ENCODE measurements at places on chromosomes 4 and X.
A peak's percentile ranks its signal among the peaks of the same experiment; 100 is the strongest.

GRCh38 chrX:147958291-147958690 lies 22.8 kb upstream of the FMR1NB start:
- DNase-seq = no peak

DNA sequence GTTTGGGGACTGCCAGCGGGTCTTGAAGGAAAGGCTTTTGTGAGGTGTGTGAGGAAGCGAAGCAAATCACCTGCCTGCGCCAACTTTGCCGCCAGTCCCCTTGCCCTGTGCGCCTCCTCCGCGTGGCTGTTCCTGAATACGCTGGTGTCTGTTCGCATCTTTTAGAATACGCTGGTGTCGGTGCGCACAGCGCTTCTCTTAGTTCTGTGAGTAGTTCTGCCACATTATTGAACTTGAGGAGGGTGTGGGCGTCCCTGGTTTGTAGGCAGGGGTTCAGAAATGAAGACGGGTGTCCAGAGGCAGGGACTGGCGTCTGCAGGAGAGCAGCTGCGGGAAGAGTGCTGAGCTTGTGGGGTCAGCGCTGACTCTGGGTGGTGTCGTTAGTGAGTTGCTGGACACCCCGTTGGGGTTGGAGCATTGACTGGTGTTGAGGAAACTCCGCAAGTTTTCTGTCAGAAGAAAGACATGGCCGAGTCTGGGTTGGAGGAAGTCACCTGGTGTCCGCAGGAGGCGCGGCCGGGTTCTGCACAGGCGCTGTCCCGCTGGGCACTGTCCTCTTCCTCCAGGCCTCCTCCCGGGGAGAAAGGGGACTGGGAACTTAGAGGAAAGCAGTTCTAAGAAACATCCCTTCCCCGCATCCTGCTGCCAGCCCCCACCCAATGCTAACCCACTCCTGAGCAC lies 930 bp downstream of the ZNF718 start:
- DNase-seq = no peak

DNA sequence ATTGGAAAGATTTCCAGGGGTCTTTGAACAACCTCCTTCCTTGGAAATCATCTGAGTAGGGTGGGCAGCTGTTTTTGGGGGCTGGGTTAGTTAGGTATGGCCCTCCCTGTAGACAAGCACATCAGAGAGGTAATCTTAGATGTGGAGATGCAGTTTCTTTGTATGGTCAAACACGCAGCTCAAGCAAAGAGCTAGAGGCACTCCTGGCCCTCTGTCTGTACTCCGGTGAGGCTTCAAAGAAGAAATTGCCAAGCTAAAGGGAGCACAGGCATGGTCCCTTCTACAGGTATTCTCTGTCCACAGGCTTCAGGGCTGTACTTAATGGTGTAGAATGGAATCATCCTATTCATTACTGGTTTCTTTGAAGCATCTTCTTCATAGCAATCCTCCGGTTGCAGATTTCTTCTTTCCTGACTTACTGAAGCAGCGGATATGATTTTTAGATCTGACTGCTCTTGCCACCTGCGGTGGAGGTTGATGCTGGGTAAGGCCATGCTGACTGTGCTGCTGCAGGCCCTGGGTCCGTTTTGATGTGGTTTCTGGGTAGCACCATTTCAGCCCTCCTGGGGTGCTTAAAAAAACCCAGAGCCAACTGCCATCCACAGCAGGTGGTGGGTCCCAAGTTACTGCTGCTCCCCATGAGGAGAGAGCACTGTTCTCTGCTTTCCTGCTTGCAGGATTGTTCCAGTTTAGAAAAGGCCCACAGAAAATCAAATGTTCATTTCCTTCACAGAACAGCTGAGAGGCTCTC lies 318.9 kb upstream of the GATB start:
- no peak for DNase-seq

GRCh38 chr4:153089742-153090141 lies 114.5 kb upstream of the TRIM2 start:
- DNase-seq = no peak

DNA sequence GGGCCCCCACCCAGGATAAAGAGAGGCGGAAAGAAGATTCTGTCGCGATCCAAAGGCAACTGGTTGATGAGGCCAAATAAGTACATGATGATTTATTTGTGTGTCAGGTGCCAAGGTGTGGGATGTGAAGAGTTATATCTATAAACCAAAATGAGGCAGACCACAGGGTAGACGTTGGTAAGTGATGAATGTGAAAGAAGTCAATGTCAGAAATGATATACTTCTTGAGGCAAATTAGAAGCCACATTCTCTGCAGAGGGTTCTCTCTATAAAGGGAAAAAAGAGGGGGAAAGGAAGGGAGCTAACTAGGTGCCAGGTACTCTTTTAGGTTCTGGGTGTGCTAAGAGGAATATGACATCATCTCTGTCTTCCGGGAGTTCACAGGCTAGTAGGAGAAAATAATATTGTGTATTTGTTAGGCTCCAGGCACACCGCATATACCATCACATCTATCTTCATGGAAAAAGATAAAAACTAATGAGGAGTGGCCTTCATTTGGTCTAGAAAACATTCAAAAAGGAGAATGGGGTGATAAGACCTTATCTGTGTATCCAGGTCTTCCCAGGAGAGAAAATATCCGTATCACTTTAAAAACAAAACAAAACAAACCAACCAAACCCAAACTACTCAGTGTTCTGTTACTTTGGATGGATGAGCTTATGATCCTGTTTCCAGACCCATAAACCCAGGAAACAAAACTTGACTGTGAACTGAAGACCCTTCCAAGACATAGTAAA lies 4.8 kb upstream of the SH2D1A start:
- no peak for DNase-seq

- DNase-seq = no peak
These were observed 10.8 kb downstream of the UCP1 start for GRCh38 chr4:140557831-140558435.

DNA sequence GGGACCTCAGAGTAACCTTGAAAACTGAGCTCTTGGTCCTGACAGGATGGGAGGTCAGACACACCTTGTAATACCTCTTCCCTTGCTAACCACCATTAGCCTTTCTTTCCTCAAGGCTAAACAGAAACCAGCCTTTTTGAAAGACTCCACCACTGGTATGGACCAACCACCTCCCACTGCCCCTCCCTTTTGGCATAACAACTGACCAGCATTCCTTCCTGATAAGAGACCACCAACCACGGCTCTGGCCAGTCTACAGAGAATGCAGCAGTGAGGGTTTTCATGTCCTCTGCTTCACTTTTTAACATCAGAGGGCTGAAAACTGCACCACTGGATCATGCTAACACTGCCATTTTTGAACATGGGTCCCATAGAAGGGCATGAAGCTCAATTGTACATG lies 100.2 kb upstream of the MID1IP1 start:
- DNase-seq = no peak

DNA sequence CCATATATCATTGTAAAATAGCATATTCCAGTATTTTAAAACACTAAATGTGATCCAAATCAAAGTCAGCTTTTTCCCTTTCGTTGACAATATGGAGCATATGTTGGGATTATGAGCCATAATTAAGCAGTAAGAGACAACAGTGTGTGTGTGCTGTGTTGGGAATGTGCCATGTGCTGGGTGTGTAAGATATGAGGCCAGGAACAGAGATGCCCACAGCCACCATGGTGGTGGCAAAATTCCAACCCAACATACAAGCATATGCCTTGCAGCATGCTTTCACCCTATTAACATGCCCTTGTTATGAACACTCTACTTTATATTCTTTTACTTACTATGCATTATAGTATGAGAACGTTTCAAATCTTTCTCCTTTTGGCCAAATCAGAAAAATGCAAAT lies 1560.4 kb upstream of the TENM3 start:
- no peak for DNase-seq

- no peak for DNase-seq
These were observed 19.6 kb downstream of the MSANTD1 start for GRCh38 chr4:3268395-3269104.

- DNase-seq = no peak
These were observed 3.1 kb upstream of the TSPAN5 start for GRCh38 chr4:98661371-98662054.

GRCh38 chr4:99762728-99763127 lies 53.9 kb upstream of the DAPP1 start:
- DNase-seq = no peak

GRCh38 chr4:97432551-97432950 lies 710.7 kb downstream of the STPG2 start:
- DNase-seq = no peak

GRCh38 chrX:133911825-133912495 lies 73.4 kb downstream of the GPC3 start:
- no peak for DNase-seq

DNA sequence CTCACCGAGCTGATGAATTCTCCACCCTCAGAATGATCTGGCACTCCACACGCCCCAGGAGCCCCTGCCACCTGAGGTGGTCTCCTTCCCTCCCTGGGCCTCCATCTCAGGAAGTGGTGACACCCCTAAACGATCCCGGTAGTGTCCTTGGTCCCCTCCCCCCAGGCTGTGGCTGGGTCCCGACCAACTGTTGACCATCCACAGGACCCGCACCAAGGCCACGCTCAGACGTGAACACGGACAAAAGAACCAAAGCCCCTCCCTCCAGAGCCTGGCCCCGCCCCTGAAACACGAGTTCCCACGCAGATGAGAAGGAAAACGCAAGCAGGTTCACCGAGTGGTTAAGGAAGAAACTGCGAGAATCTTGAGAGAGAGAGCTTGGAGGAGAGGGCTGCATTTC lies 16.6 kb downstream of the LRPAP1 start:
- no peak for DNase-seq

- DNase-seq = no peak
These were observed 104.1 kb downstream of the ASB9 start for GRCh38 chrX:15165832-15166231.

DNA sequence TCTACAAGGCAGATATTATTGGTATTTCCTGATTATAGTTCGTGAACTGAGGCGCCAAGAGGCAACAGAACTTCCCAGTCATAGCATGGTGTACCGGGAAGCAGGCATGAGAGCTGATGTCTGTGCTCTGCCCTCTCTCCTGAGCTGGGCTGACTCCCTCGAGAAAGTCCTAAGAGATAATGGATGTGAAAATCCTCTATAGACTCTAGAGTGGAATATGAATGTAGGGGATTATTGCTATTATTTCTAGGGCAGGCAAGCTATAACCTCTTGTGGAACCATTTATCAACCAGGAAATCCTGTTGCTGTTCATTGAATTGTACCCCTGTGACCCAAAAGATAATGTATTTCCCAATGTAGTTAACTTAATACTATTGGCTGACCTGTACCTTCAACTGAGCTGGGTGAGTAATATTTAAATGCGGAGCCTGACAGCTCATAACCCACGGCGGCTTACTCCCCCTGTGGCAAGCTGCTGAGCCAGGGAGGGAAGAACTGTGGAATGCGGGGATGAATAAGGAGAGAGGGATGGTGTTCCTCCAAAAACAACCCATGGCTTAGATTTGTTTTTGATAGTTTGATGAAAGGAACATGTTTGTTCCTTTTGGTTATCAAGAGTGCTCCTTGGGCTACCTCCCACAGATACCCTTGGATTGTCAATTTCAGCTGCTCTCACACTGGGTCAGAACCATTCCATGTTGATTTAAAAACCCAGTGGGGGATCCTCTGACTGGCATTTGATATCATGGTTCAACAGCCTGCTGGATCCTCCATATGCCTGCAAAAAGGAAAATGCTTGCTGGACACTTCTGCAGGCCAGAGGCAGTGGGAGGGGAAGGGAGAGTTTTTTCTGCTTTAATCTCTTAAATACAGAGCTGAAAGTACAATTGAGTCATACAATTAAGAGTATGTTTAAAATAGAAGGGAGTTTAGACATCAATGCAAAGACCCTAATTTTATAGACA lies 339.0 kb upstream of the BOD1L1 start:
- DNase-seq = peak; percentile 80

- DNase-seq = no peak
These were observed 974.9 kb downstream of the RPA4 start for GRCh38 chrX:97858592-97858991.

DNA sequence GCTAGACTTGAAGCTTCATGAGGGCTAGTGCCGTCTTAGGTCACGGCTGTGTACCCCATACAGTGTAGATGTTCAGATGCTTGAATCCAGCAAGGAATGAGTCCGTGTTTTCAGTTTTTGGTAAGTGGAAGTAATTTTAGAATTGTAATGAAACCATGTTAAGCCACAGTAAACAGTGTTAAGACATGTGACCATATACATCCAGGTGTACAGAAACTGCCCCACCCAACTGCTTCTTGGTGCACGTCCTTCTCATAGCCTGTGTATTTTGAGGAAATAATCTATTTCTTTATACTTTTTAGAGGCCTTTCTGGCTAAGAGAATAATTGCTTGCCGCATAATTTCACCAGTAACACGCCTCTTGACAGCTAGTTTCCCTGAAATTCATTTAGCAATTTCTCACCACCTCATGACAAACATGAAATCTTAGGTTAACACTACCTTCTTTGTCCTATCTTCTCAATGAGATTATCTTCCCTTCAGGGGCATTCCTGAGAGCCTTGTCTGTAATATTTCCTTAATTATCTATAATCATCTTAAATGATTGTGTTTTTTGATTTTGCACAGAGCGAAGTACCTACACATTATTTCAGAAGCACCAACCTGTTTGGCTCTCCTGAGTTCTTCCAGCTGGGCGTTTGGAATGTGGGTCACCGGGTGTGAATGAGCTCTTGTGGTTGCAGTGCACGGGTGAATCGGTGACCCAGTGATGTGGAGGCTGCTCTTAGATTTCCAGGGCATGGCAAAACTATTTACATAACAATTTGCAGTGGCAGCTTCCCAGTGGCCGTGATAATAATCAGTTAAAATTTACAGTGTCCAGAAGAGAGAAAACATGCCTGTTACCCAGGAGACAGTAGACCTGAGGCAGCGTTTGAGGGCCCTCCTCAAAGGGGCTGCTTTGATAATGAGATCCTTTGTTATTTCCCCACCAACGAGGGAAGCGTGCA lies 50.2 kb upstream of the TADA2B start:
- no peak for DNase-seq

- DNase-seq = no peak
These were observed 146.1 kb downstream of the ATP10D start for GRCh38 chr4:47631161-47631560.

- DNase-seq = no peak
These were observed 65.0 kb downstream of the ATXN3L start for GRCh38 chrX:13254870-13255269.

- no peak for DNase-seq
These were observed 21.8 kb downstream of the CRLF2 start for GRCh38 chrX:1190596-1191145.

GRCh38 chr4:2792396-2792710 lies 532 bp upstream of the SH3BP2 start:
- no peak for DNase-seq

DNA sequence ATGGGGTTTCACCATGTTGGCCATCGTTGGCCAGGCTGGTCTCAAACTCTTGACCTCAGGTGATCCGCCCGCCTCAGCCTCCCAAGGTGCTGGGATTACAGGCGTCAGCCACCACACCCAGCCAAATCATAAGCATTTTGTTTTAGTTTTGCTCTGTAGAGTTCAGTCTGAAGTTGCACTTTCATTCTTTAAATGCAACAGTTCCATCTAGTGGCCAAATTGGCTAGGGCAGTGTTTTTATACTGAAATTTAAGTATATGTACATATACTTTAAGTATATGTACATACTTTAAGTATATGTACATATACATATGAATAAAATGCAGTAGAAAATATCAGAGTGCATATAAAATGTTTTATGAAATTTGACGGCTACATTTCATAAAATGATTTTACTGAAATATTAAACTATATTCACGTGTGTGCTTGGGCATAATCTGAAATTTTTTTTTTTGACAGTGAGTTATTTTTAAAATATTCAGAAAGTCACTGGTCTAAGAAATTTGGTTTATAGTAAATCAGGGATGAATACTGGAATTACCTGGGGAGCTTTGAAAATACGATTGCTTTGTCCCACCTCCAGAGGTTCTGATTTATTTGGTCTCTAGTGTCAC lies 145.5 kb downstream of the NWD2 start:
- peak; percentile 28 for DNase-seq

GRCh38 chrX:37873220-37873619 lies 25.8 kb upstream of the DYNLT3 start:
- no peak for DNase-seq
